ENCODE measurements at places on chromosomes 7 and 10.

- DNase-seq, result peak; percentile 76
Measured at GRCh38 chr7:37354656-37355131, 94.0 kb downstream of the ELMO1 start.

DNA sequence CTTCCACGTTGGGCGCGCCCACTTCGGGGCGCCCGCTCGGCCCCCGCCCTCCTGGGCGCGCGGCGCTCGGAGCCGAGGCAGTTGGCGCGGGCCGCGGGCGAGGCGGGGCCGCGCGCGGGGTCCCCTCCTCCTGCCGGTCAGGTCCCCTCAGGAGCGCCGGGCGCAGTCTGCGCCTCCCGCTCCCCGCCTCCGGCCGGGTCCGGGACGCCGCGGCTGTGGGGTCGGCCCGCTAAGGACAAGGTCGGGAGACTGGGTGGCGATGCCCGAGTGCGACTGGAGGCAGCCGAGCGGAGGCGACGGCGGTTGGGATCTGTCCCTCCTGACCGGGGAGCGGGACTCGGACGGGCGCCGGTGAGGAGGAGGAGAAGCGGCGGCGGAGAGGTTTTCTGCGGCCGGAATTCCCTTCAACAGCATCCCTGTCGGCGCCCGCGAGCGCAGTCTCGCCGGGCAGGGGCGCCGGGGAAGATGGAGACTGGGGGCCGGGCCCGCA, at the start of gene ATRNL1:
ATRNL1 (plus strand) TSS at position 80 of the 490 bp plus-strand sequence; CDS start at position 466, 386 bp downstream.
- peak; percentile 5 for DNase-seq

- DNase-seq, result no peak
Measured at GRCh38 chr10:121613456-121613855, 15.2 kb upstream of the FGFR2 start.

- DNase-seq, result no peak
Measured at GRCh38 chr7:138138244-138138643, 62.0 kb downstream of the AKR1D1 start.

- DNase-seq, result no peak
Measured at GRCh38 chr7:102208826-102209225, 77.8 kb upstream of the SH2B2 start.

GRCh38 chr10:110105873-110106272, 98.1 kb downstream of the ADD3 start:
- no peak for DNase-seq

DNA sequence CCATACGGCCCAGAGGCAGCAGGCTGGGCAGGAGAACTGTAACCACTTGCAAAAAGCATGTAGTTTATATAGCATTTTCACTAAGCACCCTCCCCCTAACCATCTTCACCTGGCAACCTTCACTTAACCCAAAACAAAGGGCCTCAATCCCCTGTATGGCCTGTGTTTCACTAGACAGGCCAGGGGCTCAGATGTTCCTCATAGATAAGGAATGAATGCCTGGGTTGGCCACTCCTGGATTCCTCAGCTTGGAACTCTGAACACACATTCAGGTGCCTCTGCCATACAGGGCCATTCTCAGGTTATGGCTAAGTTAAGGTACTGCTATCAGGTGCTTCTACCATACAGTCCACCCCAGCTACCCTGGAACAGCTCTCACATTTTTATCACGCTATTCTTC, 10.3 kb upstream of the TMEM168 start:
- no peak for DNase-seq

GRCh38 chr10:127908106-127908958, 1.4 kb downstream of the PTPRE start:
- no peak for DNase-seq

DNA sequence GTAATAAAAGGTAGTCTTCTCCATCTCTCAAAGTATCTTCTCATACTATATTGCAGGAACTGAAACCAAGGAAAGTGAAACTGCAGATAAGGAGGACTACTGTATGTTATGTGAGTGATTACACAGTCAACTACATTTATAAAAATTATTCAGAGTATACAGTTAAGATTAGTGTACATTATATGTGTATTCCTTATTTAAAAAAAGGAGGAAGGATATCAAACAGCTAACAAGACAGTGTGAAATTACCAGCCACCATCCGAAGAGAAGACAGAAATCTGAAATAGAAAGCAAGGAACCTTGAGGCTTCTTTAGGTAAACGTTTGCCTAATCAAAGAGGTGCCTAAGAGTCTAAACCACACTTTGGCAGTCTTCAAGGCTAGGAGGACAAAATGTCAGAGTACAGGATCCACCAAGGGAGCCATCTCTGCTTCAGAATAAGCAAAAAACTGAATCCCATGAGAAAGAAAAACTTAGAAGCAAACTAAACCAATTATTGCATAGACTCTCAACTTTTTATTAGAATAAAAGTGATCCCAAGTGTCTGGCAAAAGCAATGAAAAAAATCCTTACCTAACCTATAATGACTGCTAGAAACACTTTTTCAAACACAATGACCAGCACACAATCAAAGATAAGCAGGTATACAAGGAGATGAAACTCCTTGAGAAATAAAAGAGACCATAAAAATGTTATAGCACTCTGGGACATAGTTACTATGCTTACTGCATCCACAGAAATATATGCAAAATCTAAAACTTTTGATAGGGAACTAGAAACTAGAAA, 6.4 kb downstream of the USP6NL start:
- no peak for DNase-seq

GRCh38 chr10:33086100-33086499, 128.1 kb upstream of the ITGB1 start:
- DNase-seq, result no peak

DNA sequence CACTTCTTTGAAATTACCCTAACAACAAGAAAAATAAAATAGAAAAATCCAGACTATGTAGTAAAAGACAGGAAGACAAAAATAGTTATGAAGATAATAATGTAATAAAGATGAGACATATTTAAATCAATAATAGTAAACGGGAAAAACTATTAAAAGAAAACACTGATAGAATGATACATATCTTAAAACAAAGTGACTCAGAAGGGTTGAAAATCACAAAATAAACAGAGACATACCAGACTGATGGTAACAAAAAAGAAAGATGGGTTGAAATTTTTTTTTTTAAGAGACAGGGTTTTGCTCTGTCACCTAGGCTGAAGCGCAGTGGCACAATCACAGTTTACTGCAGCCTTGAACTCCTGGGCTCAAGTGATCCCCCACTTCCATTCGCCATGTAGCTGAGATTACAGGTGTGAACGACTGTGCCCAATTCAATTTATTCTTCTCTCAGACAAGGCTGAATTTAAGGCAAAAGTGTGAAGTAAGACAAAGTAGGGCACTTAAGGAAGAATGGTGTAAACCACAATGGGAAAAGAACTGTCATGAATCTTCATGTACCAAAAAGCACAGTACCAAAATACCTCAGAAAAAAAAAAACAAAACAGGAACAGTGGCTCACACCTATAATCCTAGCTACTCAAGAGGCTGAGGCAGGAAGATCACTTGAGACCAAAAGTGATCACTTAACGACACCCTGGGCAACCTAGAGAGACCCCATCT, 47.4 kb downstream of the LMBR1 start:
- DNase-seq, result no peak

DNA sequence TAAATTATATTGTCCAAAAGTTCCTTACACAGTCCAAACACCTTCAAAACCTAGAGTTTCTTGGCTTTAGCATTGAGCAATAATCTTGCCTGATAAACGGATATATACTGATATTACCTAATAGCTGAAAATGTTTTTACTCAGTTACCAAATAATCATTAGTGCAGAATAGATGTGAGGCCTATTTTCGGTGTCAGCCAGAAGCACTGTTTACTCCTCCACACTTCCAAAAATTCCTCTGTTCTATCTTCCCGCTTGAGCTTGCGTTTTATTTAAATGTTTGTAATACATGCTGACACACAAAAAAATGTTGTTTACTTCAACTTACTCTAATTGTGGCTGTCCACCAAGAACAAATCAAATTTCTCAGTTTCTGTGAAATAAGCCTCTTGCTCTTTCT, 606.2 kb upstream of the TEX47 start:
- no peak for DNase-seq

DNA sequence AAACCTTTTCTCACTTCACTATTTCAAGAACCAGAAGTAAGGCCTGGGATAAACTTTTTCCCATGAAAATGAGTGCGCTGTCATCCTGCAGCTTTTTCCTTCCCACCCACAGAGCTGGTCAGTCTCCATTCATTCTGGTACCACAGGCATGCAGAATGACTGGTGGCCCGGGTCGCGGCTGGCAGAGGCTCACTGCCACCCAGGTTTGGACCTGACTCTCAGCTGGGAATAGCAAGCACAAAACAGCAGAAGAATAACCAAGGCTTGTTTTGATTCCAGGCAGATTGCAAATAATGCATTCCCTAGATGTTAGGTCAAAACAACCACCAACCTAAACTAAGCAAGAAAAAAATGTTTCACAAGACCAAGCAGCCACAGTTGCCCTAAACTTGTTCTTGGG, 190.5 kb upstream of the NRP1 start:
- DNase-seq, result no peak

- DNase-seq, result no peak
Measured at GRCh38 chr7:87541648-87542047, 59.0 kb downstream of the ABCB1 start.

- no peak for DNase-seq
Measured at GRCh38 chr7:30736291-30736690, 15.6 kb upstream of the INMT start.

DNA sequence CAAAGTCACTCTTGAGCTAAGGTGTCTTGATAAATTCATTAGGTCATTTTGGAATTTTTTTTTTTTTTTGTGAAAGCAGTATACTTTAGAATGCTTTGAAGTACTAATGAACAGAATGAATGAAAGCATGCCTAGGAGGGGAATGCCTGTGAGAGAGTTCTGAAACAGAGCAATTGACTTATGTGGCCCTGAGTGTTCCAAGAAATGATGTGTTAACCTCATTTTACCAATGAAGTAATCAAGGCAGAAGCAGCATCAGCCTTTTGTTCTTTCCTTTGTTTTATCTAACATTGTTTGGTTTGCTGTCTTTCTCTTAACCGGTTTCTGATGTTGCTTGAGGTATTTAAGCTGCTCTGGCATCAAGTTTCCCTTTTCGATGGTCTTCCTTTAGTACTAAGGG, 154.6 kb upstream of the HGF start:
- DNase-seq, result no peak

DNA sequence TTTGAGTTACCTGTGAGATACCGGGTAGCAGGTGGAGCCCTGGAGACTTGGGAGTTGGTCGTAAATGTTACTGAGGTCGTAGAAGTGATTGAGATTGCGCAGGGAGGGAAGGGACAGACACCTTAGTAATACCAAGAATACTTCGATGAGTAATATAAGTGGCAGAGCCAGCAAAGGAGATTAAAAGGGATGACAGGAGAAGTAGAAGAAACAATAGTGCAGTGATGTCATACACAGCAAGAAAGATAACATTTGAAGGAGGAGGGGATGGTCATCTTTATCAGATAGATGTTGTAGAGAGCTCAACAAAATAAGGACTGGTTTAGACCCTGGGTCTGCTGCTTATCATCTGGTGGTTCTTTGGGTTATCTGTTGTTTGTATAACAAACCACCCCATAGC, 5.0 kb downstream of the BCCIP start:
- no peak for DNase-seq

DNA sequence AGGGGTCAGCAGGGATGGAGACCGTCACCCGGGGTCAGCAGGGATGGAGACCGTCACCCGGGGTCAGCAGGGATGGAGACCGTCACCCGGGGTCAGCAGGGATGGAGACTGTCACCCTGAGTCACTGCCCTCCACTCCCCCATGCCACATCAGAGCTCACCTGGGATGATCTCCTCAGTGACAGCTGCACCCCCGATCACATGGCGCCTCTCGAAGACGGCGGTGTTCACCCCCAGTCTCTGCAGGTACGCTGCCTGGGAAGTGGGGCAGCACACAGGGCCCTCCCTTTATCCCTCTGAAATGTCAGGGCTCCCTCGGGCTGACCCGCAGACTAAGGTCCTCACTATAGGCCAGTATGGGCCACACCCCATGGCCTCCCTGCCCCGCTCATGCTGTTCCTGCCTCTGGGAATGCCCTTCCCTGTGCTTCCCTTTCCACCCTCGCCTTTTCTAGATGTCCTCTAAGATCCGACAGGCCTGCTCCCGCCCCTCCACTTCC, 7.2 kb downstream of the PYROXD2 start:
- DNase-seq, result no peak

GRCh38 chr10:52004342-52004949, 305.1 kb upstream of the CSTF2T start:
- no peak for DNase-seq

- peak; percentile 64 for DNase-seq
Measured at GRCh38 chr10:23314835-23315239, 29.8 kb downstream of the C10orf67 start.

GRCh38 chr7:45971661-45972175, 50.6 kb upstream of the IGFBP3 start:
- no peak for DNase-seq

- DNase-seq, result peak; percentile 38
Measured at GRCh38 chr10:110600487-110601101, 33.1 kb downstream of the SMC3 start.

DNA sequence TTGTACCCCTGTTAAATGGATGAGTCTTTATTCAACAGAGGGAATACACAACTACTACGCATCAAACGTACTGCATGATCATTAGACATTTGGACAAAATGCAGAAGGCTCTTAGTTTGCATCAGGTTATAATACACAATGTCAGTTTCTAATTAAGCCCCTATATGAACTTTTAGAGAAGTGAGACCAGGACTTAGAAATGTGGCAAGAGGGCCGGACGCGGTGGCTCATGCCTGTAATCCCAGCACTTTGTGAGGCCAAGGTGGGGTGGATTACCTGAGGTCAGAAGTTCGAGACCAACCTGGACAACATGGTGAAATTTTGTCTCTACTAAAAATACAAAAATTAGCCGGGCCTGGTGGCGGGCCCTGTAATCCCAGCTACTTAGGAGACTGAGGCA, 76.3 kb upstream of the MGMT start:
- no peak for DNase-seq

All from activated CD8-positive, alpha-beta T cell treated with anti-CD3 and anti-CD28 coated beads for 36 hours (primary cell).